GOT3 (cell line): ENCODE measurements at places on chromosomes 3 and 15.

DNA sequence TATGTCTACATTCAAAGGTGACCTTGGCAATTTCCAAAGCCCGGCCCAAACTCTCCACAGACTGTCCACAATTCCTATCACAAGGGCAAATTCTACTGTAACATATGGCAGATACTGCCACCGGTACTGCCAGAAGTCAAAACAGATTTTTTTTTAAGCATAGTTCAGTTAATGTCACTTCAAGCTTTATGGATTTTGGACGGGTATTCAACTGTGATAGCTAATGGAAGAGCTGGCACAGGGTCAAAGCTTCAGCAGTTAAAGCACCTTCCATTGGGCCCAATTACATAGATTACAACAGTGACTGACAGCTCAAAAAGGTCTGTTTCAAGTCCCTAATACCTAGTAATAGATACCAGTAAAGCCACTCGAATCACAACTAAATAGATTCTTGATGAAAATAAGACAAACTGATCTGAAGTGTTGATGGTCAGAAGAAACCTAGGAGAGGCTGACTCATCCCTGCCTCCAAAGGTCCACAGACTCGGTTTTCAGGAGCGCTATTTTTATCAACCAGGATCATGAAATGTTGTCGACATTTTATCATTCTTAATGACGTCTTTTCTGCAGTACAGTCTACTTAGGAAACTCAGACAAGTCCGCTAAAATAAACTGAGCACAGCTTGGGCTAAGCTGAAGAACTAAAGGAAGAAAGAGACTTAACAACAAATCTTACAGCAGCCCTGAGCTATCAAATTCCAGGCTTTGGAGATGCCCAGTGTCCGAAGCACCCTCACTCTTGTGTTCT, 38.7 kb downstream of the ANXA2 start:
- DNase-seq, result no peak

- no peak for DNase-seq
These were observed 17.9 kb upstream of the UACA start for GRCh38 chr15:70781236-70781635.

DNA sequence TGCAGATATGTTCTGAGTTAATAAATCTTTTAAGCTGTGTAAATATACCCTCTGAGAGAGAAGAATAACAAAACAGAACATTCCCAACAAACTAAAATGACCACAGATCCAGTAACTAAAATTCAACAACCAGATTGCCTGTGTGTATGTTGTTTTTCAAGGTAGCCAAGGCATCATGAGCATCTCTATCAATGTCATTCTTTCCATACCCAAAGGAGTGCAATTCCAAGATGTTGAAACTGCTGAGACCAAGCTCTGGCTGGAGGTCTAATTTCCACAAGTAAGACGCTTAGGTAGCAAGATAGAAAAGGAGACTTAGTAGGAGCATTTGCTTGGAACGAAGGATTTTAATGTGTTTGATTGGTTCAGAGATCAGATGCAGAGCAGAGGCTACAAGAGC, 276.3 kb downstream of the RBMS3 start:
- no peak for DNase-seq

GRCh38 chr3:183513046-183513706, 42.3 kb downstream of the KLHL6 start:
- DNase-seq, result no peak

- DNase-seq, result no peak
These were observed 55.2 kb downstream of the SPTSSB start for GRCh38 chr3:161316006-161316689.

DNA sequence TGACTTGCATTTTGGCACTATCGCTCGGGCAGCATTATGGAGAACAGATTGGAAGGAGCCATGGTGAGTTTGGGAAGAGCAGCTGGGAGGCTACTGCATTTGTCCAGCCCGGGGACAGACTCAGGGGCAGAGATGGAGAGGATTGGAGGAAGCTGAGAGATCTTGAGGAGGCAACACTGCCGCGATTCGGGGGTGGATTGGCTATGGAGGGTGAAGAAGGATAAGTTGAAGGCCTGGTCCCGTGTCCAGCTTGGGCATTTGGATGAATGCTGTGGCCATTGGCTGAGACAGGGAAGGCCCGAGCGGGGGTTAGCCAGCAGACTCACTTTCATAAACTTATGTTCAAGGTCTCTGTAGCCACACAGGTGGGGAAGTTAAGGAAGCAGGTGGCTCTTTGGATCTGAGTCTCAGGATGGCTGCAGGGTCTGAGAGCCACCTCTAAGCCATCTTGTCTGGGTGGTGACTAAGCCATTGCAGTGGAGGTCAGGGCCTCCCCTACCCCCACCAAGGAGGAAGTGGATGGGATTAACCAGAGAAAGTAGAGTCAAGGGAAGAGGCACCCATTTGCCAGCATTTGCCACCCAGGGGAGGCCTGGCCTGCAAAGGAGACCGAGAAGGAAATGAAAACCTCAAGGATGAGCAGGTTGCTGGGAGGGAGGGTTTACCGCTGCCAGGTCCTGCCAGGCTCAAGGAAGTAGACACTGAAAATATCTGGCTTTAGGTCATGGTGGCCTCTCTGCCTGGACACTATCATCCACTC, 144.0 kb upstream of the TLE3 start:
- DNase-seq, result no peak

DNA sequence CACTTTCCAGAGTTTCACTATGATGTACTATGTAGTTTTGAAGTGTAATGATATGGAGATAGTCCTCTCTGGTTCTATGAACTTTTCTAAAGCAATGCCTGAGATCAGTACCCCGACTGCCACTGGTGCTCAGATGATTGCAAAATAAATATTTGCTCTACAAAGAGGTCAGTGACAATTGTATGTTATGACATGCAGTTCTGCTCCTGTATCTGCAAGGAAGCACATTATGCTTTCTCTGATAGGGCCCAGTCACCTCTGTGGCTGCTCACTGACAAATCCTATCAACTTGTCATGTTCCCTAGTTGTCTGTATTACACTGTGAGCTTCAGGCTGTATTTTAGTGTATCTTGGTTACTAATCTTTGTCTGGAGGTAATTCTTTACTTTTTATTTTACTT, 362.6 kb downstream of the ROBO1 start:
- DNase-seq, result no peak

- DNase-seq, result no peak
These were observed 19.6 kb downstream of the NSUN3 start for GRCh38 chr3:94082391-94082937.

DNA sequence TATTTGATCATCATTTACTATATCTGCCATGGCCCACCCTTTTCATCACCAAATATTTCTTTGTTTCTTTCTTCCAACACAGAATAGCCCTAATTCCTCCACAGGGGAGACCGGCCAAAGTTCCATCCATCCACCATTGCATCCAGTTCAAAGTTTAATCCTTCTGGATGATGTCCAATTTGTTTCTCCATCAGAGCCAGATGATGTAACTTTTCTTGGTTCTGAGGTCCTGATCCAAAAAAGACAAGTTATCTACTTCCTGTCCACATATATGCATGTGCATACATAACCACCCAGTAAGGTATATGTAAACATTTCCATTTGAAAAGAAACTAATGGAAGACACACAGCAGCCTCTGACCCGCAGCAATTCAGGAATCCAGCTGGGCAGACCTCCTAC, 237.3 kb downstream of the SHOX2 start:
- DNase-seq, result no peak

DNA sequence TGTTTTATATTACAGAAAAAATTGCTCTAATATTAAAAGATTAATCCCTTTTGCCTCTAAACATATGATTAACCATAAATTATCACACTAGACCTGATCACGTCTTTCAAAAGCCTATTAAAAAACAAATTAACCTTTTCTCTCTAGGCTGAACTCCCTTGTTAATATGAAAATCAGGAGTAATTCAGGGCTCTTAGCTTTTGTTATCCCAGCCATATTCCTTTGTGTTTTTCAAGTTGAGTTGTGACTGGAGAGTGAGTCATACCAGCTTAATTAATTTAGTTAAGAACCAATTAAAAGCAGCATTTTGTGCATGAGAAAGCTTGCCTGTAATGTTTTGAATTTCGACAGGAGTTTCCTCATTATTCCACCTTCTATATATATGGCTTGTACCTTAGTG, 385.8 kb downstream of the VGLL3 start:
- no peak for DNase-seq

DNA sequence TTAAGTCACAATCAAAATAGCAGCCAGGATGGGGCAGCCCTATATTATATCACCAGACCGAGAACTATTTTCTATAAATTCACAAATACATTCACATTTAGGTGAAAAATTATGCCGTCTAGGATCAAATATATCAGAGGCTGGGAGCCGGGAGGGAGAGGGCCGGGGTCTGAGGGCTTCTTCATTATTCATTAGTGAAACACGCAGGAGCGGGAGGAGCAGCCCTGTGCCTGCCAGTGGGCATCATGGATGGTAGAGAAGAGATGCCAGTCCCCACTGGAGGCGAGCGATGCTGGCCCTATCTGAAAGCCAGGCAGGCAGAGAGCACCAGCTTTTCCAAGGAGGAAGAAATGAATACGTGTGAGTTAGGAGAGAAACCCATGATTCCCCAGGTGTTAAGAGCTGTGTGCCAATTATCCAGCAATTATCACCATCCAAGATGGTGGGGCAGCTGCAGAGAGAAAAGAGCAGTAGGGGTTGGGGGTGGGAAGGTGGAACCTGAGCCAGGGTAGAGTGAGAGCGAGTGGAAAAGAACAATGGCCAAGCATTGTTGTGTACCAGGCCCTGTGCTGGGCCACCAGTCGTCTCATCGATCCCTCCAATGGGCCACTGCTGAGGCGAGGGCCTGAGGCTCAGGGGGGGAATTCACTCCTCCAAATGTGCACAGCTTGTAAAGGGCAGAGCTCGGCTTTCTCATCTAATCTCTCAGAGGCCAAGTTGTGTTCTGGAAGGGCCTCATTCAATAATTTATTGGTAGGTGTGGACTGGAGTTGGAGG, 261.3 kb upstream of the TLE3 start:
- no peak for DNase-seq

- DNase-seq, result no peak
These were observed 60.4 kb downstream of the PLS1 start for GRCh38 chr3:142656575-142656974.

DNA sequence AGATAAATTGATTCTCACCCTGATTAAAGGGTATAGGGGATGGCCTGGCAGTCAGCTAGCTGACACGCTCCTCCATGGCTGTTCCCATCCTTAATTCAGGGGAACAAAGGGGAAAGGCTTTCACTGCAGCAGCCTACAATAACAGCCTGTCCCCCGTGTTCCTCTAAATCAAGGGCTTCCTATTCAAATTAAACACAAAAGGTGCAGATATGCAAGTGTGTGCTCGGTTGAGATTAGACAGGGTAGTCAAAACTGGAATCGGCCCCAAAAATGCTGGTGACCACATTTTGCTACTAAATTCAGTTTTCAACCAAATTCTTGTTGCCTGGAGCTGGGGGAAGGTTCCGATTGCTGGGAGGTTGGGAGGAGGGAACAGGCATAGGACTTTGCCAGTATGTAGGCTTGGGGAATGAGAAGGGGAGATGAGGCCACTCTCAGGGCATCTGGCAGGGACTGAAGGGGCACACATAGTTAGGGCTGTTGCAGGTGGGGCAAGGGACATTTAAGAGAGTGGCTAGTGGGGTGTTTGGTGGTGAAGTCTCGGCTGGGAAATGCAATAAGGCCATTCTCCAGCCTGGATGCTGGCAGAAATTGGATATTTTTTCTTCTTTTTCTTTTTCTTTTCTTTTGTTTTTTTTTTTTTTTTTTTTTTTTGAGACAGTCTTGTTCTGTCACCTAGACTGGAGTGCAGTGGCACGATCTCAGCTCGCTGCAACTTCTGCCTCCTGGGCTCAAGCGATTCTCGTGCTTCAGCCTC, 32.9 kb upstream of the CTSH start:
- no peak for DNase-seq

DNA sequence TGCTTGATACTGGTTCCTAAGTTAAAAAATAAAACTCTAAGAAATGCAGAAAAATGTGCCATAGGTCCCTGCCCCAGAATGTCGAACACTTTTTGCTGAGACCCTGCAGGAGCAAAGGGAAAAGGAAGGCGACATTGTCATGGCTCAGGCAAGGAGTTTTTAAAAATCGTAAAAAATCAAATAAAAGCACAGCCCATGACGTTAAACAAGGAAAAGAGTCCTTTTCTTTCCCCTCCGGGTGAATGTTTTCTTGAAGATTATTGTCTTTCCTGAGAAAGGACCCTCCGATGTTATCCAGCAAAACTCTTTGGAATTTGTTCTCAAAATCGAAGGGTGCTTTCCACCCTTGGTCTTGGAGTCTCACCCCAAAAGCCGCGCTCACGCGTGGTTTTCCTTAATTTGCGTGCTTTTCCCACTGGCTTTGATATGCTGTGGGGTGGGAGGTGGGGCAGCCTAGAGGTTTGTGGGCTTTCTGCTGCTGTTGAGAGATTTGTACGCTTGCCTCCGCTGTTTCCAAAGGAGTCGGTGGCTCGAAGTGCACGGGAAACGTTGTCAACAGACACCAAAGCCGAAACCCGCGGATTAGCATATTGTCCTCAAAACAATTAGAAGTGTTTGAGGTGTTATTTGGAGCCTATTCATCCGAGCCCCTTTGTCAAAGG, 2.9 kb downstream of the SOX14 start:
- no peak for DNase-seq

DNA sequence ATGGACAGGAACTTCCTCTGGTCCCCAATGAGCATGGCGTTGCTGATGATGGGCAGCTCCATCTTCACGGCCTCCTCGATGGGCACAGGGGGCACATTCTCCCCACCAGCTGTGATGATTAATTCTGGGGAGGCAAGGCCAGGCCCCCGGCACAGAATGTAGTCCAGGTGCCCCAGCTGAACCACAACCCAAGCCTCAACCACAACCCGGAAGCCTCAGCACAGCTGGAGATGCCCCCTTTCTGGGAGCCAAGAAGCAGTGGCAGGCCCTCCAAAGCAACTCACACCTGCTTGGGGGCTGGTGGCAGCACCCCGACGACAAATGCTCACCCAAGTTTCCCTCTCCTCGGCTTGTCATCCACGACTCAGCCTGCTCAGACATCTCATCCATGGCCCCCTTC, 25.2 kb downstream of the IDH3A start:
- no peak for DNase-seq

DNA sequence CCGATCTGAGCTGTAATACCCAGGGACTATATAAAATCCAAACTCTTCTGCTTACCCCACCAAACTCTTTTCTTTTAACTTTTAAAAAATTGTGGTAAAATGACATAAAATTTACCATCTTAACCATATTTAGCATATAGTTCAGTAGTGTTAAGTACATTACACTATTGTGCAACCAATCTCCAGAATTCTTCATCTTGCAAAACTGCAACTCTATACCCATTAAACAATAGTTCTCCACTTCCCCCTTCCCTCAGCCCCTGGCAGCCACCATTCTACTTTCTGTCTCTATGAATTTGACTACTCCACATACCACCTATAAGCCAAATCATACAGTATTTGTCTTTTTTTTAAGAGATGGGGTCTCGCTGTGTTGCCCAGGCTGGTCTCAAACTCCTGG, 38.7 kb downstream of the SENP8 start:
- DNase-seq, result no peak
